ENCODE measurements at places on chromosomes 7 and 10. TPM values are rescaled to one million over a fixed set of nuclear protein-coding genes. Genes with fewer than 3 reads are reported as not detected.

GRCh38 chr7:5700391-5700985 lies 81.0 kb downstream of the RNF216 start:
- DNase-seq: no peak

DNA sequence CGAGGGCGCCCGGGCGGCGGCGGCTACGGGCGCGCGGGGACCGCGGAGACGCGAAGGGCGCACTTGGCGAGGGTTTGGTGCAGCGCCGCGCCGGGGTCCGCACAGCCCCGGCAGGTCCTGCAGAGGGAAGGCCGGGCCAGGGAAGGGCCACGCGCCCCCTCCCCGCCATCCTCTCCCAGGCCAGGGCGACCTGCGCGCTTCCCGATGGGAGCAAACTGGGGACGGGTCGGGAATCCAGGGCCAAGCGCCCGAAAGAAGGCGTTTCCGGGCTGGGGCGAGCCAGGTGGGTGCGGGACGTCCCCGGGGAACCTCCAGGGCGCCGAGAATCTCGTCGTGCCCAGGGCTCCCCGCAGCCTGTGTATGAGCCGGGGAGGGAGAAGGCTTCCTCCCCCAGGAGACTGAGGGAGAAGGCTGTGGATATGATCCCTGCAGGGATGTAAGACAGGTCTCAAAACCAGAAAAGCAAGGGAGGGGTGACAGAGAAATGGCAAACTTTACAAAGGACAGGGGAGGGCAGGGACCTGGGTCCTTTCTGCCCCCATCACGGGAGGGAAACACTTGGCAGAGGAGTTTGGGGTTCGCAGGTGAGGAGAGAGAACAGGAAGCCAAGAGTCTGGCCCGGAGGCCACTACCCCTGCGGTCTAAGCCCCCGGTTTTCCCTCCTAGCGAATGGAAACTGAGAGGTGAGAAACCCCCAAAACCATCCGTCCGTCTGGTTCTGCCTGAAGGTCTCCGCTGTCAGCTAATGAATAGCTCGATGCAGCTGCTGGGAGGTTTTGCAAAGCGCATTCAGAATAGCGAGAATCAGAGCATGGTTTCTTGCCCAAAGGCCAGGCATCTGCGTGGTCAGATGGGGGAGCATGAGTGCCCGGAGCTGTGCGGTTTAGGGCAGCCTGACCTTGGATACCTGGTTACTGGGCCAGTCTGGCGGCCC lies 674 bp downstream of the AMZ1 start:
- DNase-seq: no peak

- no peak for DNase-seq
These were observed 296.5 kb upstream of the ZNF32 start for GRCh38 chr10:43945094-43945730.

- peak; percentile 4 for DNase-seq
These were observed 94.7 kb downstream of the WDR11 start for GRCh38 chr10:120945801-120946302.

DNA sequence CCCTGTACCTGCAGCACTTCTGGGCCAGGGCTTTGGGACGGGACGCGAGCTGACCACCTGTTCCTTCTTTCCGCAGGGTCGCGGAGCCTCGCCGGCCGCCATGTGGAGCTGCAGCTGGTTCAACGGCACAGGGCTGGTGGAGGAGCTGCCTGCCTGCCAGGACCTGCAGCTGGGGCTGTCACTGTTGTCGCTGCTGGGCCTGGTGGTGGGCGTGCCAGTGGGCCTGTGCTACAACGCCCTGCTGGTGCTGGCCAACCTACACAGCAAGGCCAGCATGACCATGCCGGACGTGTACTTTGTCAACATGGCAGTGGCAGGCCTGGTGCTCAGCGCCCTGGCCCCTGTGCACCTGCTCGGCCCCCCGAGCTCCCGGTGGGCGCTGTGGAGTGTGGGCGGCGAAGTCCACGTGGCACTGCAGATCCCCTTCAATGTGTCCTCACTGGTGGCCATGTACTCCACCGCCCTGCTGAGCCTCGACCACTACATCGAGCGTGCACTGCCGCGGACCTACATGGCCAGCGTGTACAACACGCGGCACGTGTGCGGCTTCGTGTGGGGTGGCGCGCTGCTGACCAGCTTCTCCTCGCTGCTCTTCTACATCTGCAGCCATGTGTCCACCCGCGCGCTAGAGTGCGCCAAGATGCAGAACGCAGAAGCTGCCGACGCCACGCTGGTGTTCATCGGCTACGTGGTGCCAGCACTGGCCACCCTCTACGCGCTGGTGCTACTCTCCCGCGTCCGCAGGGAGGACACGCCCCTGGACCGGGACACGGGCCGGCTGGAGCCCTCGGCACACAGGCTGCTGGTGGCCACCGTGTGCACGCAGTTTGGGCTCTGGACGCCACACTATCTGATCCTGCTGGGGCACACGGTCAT lies 13.3 kb downstream of the GPR146 start:
- DNase-seq: no peak

- DNase-seq: no peak
These were observed 224.9 kb downstream of the EXOC4 start for GRCh38 chr7:133477791-133478190.

DNA sequence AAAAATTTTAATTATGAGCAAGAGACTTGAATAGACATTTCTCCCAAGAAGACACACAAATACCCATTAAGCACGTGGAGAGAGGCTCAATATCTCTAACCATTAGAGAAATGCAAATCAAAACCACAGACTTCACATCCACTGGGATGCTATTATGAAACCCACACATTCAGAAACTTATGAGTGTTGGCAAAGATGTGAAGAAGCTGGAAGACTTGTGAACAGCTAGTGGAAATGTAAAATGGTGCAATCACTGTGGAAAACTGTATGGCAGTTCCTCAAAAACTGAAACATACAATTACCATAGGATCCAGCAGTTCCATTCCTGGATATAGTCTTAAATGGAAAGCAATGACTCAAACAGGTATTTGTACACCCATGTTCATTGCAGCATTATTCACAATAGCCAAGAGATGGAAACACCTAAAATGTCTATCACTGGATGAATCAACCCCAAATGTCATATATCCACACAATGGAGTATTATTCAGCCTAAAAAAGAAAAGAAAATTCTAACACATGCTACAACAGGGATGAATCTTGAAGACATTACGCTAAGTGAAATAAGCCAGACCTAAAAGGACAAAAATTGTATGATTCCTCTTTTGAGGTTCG lies 53.5 kb upstream of the FRMD4A start:
- peak; percentile 49 for DNase-seq

DNA sequence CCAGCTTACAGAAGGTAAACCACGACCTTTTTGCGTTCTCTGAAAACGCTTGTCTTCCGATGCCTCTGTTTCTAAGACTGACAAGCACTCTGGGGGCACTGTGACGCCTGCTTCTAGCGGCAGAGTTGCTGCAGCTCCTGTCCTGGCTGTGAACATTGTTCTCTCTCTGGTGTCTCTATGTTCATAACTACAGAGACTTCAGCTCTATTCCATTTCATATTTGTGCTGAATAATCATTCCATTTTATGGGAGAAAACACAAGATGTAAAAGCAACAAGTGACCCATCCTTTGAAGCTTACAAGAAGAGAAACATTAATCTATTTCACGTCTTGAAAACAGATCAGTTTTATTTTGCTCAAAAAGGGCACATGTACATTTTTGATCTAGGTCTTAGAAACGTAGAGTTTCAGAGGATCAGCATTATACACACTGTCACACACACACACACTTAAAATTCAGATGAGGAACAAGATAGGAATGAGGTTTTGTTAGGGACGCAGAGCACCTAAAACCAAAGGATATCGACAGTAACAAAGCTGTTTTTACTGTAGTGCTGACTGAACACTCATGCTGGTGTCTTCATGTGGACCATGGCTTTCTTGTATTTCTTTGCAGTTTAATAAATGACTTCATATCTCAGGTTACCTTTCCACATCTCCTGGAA lies 3.0 kb downstream of the IKZF1 start:
- DNase-seq: no peak

DNA sequence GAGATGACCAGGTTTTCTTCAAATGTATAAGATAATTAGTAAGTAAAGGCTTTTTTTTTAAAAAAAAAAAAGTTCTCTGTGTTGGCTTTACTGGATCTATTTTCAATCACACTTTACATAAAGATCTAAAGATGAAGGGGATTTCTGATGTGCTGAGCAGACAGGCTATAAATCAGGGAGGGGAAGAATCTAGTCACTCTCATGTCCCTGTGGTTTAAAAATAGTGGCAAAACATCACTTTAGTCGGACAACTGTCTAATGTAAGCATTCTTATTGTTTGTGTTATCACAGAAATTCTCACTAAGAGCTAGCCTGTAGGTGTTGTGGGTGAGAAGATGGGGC lies 132.7 kb downstream of the ICA1 start:
- DNase-seq: no peak

DNA sequence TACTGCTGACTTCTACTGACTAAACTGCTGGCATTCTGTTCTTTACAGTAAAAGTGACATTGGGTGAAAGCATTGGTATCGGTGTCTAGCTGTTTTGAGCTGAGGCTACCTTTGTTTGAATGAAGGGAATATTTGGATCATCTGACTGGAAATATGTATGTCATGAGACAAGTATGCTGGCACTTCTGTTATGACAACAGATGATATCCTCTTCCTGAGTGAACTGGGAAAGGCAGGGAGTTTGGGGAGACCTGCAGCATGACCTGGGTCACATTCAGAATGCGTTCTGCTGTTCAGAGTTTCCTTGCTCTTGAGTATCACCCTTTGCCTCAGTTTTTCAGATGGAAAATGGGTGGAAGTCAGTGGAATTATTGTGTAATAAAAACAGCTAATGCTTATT lies 81.8 kb downstream of the PLCE1 start:
- DNase-seq: no peak

- DNase-seq: no peak
These were observed 1068.1 kb downstream of the NRG3 start for GRCh38 chr10:82943142-82943541.

- DNase-seq: no peak
These were observed 292.0 kb downstream of the PHTF2 start for GRCh38 chr7:78090616-78091015.

DNA sequence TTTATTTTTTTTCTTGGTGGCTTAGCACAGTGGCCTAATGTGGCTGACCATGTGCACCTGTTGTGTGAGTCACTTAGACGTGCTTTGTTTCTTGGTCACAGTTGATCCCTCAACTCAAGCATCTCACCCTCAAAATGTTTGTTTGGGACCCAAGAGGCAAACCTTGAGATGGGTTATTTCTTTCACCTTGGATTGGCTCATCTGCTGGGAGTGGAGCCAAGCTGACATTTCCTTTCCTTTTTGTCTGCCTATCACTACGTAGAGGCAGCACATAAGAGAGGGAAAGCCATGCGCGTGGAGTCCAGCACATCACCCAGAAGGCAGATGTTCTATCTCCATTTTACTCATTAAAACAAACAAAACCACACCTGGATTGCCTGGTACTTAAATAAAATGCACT lies 6.4 kb upstream of the PRKCQ start:
- no peak for DNase-seq

- no peak for DNase-seq
These were observed 13.4 kb downstream of the NOC3L start for GRCh38 chr10:94349327-94349726.

- DNase-seq: no peak
These were observed 74.8 kb downstream of the DNAJB6 start for GRCh38 chr7:157411580-157411979.

DNA sequence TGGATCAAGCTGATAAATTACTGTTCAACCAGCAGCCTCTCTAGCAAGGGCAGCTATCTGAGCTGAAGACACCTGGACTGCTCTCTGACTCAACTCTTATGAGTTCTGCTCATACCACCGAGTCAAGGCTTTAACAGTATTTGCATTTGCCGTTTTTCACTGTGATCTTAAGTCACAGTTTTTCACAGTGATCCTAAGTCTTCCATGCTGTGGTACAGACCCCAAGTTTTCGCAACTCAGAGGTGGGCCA lies 31.3 kb downstream of the PIP4K2A start:
- peak; percentile 27 for DNase-seq

GRCh38 chr7:157638563-157638962 lies 301.8 kb downstream of the DNAJB6 start:
- no peak for DNase-seq

DNA sequence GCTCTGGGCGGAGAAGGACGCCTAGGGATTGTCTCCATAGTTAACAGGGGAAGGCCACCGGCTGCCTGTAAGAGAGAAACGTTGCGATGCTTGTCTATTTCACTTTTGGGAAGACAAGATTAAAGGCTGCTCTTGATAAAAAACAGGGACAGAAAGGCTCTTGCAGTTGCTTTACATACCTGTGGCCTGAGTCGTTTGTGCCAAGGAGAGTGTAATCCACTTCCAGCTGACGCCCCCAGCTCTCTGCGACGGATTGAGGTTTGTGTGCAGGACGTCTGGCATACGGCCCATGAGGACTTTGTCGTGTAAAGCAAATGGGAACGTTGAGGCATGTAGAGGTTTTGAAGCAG lies 1.1 kb downstream of the MAP3K8 start:
- DNase-seq: peak; percentile 85

DNA sequence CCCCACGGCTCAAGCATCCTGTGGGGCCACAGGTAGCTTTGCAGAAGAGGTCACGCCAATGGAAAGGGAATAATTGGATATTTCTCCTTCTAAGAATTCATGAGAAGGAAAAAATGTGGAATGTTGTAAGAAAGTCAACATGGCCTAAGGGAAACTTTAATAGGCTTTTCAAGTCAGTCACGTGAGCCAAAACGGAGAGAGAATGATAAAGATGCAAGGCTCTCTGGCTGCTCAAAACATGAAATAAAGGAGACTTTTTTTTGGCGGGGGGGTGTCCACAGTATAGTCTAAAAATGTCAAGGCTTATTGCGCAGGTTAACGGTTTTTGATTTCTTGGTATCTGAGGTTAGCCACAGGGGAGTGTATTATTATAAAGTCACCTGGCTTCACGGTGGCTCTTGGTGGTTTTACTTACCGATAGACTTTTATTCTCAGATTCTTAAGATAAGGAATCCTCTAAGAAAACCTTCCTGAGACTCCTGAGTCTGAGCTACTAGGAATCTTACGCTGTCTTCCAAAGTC lies 148.1 kb downstream of the ARHGAP21 start:
- DNase-seq: peak; percentile 6

DNA sequence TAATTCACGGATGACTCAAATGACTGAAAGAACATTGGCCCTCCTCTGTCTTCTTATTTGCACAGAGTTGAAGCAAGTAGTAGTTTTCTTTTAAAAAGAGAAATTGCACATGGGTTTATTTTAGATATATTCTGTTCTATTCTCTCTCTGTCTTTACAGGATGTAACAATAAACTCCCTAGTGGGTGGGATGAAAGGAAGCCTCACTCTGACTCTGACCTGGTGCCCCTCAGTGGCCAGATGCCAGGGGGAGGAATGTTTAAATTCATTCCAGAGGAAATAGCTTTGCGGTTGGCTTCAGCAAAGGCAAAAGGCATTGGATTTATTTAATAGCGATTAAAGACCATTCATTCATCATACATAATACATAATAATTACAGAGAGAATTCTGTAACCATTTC lies 156.4 kb upstream of the MTPN start:
- no peak for DNase-seq

GRCh38 chr10:69644658-69645295 lies 14.7 kb downstream of the FAM241B start:
- peak; percentile 56 for DNase-seq

The SUN3 gene
- total RNA-seq: not detected

The MSS51 gene
- 1.3 TPM for total RNA-seq

The AGR3 gene
- total RNA-seq: not detected

The CLRN3 gene
- not detected for total RNA-seq

The GPR85 gene
- 2.6 TPM for total RNA-seq

The ANKMY2 gene
- total RNA-seq: 28.5 TPM

The DKK1 gene
- total RNA-seq: 84.4 TPM

The PPP1R9A gene
- total RNA-seq: under 0.01 TPM

The URGCP gene
- 25.8 TPM for total RNA-seq

The PNLIPRP3 gene
- not detected for total RNA-seq

The CNTNAP2 gene
- total RNA-seq: not detected

The GDF10 gene
- total RNA-seq: not detected

The GSDME gene
- 46.4 TPM for total RNA-seq

The CCL26 gene
- 0.64 TPM for total RNA-seq

All from fibroblast of villous mesenchyme (primary cell).